ENCODE measurements at places on chromosomes 16 and 17.

DNA sequence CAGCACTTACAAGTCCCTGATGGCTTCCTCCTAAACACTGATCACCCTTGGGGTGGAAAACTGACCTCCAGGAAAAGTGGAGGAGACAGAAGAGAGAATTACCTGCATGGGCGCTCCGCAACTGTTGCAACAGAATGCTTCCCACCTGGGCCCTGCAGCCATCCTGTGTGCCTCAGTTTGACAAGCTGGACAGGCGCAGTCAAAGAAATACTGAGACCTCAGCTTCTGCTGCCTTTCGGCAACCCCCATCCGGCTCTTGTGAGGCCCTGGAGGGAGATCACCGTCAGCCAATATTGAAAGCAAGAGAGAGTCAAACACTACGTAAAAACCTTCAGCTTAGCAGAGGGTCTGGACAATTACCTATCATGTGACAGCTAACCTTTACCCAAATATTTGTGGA lies 24.8 kb downstream of the SERPINF1 start:
- DNase-seq, result no peak

DNA sequence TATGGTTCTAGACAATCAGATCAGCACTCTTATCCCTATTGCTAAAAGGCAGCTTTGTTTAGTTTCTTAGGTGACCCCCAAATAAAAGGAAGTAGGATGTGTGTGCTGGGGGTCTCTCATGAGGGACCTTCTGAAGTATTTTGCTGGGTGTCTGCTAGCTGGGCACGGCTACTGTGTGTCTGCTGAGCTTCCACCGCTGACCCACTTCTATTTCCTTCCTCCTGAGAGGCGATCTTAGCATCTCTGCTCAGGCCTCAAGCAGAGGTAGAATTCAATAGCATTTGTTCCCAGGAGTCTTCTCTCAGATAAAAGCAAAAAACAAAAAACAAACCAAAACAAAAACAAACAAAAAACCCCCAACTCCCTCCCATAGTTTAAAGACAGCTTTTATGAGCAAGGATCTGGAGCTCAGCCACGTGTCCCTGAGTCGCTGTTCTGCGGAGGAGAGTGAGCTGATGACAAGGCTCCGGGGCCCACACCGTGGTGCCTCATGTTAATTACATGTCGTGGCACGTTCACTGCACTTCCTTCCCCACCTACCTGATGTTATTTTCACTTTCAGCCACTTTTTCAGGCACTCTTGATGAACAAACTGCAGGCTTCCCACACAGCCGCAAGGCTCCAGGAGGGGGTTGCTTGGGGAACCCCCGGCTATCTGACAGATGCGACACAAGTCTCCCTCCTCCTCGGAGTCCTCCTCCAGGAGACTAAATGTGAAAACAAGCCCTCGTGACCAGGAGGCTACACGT lies 83.5 kb downstream of the MARCHF10 start:
- no peak for DNase-seq

GRCh38 chr16:83813823-83814658 lies 6.3 kb downstream of the HSBP1 start:
- DNase-seq, result no peak

DNA sequence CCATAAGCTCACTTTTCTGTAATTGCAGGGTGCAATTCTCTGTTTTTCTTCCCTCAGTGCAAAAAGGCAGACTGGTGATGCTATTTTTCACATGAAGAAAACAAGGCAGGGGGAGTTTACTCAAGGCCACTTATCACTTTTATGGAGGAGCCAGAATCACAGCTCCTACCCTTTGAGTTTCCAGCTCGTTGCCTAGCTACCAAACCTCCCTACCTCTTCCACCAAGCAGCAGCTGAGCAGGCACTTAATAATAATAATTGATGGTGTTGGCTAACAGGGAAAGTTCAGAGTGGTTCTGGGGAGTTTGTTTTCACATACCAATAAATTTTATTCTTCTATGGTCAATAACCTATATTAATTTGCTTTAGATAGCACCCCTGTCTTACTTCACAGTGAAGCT lies 31.9 kb upstream of the MPHOSPH6 start:
- DNase-seq, result no peak

GRCh38 chr16:72241008-72241407 lies 69.1 kb upstream of the PMFBP1 start:
- DNase-seq, result no peak

- DNase-seq, result no peak
Measured at GRCh38 chr16:73717266-73717974, 579.2 kb upstream of the PSMD7 start.

DNA sequence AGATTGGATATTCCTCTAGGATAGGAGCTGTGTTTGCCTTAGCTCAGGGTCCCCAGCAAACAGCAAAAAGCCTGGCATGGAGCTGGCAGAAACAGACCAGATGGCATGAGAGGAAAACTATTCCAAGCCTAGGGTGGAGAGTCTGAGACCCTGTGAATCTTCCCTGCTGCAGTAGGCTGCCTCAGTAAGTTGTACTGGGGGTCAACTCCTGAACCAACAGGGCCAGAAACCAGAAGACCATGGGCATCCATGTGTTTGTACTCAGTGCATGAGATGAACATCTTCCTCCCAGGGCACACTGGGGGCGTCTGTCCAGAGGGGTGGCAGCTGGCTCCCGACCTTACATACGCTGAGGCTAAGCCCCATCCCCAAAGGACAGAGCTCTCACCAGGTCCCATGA lies 214.4 kb downstream of the C16orf78 start:
- no peak for DNase-seq

DNA sequence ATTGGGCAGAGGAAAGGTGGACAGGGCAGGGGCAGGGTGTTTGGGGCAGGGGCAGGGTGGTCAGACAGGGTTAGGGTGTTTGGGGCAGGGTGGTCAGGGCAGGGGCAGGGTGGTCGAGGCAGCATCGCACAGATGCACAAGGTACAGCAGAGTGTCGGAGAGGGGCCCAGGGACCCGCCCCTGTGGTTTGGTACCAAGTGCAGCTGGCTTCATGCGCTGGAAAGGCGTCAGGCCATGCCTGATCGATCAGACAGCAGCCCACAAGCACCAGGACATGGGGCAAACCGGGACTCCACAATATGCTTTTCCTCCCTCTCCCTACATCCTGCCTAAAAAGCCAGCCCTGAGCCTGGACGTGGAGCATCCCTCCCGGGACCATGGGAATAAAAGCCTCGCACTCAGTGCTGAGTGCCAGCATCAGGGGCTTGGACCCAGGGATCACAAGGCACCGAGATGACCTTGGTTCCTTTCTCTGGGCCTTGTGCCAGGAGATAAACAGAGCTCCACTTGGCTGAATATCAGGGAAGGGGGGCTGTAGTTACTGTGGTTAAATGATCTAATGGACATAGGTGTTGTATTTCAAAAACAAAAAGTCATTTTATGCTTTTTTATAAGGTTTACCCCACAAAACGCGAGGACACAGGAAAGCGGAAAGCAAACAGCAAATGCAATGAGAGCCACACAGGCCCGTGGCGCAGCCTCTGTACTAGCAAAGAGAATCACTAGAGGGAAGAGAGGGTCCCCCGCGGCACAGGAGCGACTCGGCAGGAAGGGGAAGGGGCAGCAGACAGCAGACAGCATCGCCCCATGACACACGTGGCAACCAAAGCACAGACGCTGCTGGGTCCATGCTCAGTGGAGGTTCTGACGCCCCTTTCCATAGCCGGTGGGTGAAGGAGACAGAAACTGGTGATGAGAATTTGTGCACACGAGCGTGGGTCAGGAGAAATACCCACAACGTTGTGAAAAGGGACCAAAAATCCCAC lies 5.3 kb upstream of the HEXD start:
- no peak for DNase-seq

- DNase-seq, result no peak
Measured at GRCh38 chr17:58316260-58316960, 12.2 kb downstream of the TSPOAP1 start.

DNA sequence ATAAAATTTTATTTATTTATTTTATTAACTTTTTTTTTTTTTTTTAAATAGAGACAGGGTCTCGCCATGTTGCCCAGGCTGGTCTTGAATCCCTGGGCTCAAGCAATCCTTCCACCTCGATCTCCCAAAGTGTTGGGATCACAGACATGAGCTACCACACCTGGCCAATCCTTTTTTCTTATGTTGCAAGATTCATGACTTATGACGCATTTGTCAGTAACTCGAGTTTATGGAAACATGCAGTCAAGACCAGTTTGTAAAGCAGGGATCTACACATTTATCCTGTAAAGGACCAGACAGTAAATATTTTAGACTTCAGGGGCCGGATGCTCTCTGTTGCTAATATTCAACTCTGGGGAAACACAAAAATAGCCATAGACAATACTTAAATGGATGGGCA lies 9.4 kb upstream of the MAP2K6 start:
- DNase-seq, result no peak

DNA sequence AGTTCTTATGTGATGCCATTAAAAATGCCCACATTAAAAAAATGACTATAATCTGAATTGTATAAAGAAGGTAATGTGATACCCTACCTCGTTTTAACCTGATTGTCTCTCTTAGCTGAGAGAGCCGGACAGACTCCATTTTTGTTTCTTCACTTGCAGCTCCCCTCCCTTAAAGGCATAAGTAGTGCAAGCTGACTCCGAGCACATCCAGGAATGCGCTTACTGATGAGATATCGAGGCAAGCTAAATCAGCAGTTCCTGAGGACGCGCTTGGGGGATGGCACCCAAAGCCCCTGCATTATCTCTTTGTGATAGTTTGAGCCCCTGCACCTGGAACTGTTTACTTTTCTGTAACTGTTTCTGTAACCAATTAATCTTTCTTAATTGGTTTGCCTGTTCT lies 6.3 kb downstream of the KRT24 start:
- no peak for DNase-seq

DNA sequence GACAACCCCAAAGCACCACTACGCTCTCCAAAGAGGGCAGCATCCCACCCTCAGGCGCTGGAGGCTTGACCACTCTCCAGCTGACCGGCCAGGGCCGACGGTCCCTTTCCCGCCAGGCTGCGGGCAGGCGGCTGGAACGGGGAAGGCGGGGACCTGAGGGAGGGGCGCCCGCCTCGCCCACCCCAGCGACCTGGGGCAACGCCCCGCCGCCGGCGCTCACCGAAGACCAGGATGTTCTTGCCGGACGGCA lies 431 bp downstream of the DYNC1LI2 start:
- DNase-seq, result no peak

DNA sequence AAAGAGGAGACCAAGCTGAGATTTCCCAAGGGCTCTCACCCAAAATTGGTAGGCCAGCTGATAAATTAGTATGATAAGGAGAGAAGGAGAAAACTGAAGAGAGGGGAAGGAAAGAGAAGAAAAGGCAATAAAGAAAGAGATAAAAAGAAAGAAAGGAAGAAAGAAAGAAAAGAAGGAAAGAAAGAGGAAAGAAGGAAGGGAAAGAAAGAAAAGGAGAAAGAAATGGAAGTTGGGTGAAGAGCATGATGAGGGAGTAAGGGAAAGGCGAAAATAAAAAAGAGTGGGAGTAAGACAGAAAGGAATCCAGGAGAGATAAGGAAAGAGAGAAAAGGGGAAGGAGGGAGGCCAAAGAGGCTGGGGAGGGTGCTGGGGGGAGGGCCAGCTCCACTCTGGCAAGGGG lies 95.4 kb downstream of the MRM1 start:
- DNase-seq, result no peak

DNA sequence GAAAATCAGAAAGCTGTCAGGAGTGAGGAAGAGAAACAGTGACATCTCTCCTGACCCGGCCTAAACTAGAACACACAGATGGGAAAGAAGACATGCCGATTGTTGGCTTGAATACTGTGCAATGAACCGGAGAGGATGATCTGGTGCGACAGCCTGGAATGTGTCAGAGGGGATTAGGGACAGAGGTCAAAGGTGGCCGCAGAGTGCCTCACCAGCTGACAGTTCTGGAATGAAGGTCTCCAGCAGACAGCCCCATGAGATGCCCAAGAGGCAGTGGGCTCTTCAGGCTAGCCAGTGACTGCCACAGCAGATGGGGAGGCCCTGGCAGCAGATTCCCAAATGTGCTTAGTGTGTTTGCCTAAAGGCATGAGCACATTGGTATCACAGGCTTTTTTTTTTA lies 623.2 kb downstream of the CDH8 start:
- no peak for DNase-seq

DNA sequence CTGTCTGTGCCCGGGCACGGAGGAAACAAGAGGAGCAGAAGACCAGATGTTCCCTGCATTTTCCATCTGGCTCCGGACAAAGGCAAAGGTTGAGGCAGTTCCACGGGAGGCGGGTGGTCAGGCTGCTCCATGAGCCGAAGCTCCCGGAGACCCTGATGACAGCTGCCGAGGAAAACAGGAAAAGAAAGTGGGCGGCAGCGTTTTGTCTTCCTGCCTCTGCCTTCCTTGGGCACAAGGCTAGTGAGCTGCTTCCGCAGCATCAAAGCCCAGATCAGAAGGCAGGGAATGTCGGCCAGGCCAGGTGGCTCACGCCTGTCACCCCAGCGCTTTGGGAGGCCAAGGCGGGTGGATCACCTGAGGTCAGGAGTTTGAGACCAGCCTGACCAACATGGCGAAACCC lies 16.2 kb downstream of the SLC43A2 start:
- DNase-seq, result no peak

DNA sequence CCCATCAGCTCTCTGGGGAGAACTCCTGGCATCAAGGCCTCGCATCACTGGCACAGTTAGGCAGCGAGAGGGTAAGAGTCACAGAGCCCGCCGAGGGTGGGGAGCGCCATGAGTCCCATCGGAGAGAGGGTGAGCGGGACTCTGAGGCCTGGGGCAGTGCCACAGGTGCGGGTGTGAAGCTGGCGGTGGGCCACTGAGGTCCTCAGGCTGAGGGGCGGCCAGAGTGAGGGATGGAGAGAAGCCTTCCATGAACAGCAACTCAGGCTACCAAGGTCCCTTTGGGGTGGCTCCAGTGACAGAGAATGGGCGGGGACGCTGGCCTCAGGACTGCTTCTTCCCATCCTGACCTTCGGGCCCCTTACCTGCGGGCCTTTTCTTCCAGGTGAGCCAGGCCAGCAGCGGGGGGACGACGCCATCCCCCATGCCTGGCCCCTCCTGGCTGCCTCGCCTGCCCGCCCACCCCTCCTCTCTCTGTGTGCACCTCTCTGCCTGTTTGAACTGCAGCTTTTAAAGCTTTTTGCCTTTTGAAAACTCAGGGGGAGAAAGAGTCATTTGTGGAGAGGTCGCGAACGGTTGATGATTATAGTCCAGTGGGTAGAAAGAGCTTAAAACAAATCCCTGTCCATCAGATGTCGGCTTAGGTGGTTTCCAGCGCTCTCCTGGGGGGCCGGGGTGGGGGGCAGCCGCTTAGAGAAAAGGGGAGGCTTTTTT lies 149.3 kb upstream of the GSE1 start:
- DNase-seq, result no peak

- no peak for DNase-seq
Measured at GRCh38 chr16:767743-768235, 7.3 kb downstream of the MSLN start.

GRCh38 chr17:34451313-34451712 lies 88.3 kb upstream of the CCL1 start:
- DNase-seq, result no peak

DNA sequence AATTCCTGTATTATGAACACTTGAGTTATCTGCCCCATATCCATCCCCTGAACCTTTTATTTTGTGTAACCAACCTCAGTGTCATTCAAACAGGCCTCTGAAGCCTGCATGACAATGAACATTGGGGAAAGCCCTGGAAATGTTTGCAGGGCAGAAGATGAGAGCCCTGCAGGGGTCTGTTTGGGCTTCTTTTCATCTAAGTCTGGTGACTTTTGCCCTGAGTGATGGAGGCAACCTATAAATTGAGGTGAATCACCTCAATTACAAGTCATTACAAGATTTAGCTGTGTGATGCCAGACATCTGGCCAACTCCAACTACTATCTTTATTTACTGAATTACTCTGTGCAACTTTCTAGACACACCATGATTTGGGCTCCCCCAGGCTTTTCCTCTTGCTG lies 189.2 kb downstream of the MAF start:
- no peak for DNase-seq

- no peak for DNase-seq
Measured at GRCh38 chr17:21373036-21373435, 3.1 kb upstream of the KCNJ12 start.

Measured in SIG-M5 (cell line).